ENCODE measurements at places on chromosomes 16 and 17.

DNA sequence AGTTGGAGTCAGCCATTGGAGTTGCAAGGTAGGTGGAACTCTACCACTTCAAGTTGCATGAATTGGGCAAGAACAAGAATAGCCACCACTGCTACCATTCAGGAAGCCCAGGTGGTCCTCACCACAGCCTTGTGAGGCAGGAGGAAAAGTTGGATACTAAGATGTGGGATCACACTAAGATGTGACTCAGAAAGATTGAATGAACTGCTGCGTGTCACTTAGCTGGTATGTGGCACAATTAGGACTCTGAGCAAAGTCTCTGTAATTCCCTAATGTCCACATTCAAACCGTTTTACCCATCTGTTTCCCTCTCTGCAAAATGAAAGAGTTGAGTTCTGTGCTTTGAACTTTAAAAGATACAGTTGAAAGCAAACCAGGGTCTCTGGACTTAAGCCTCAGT lies 44.7 kb upstream of the HS3ST3A1 start:
- H3K36me3 ChIP-seq = no peaks in the 10 kb centered on the region
- no peak overlapping the region for H3K4me3 ChIP-seq
- no peak overlapping the region for H3K27ac ChIP-seq

DNA sequence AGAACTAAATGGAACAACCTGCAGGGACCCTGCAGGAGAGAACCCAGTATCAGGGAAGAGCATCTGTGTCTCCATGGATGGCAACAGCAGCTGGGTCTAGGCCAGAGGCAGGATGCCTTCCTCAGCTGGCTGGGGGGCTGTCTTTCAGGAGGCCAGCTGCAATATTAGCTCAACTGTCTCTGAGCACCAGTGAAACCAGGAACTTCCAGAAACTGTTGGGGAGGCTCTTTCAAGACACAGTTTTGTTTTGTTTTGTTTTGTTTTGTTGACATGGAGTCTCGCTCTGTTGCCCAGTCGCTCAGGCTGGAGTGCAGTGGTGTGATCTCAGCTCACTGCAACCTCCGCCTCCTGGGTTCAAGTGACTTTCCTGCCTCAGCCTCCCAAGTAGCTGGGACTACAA lies 7.6 kb downstream of the GPR142 start:
- H3K27me3 ChIP-seq = no peaks in the 10 kb centered on the region
- H3K27ac ChIP-seq = no peak overlapping the region
- H3K4me3 ChIP-seq = no peak overlapping the region
- no peaks in the 10 kb centered on the region for H3K36me3 ChIP-seq
- DNase-seq = no peak
- peaks cover 7% of the 10 kb centered on the region for H3K4me1 ChIP-seq

- DNase-seq = no peak
- H3K4me3 ChIP-seq = no peak overlapping the region
- H3K27me3 ChIP-seq = peaks cover 17% of the 10 kb centered on the region
These were observed 70.7 kb downstream of the RBFOX3 start for GRCh38 chr17:79539944-79540705.

- no peak overlapping the region for H3K4me3 ChIP-seq
- DNase-seq = no peak
- H3K4me1 ChIP-seq = no peaks in the 10 kb centered on the region
- no peak overlapping the region for H3K27ac ChIP-seq
- no peaks in the 10 kb centered on the region for H3K36me3 ChIP-seq
- no peaks in the 10 kb centered on the region for H3K27me3 ChIP-seq
These were observed 30.0 kb downstream of the TAOK1 start for GRCh38 chr17:29420128-29420527.

DNA sequence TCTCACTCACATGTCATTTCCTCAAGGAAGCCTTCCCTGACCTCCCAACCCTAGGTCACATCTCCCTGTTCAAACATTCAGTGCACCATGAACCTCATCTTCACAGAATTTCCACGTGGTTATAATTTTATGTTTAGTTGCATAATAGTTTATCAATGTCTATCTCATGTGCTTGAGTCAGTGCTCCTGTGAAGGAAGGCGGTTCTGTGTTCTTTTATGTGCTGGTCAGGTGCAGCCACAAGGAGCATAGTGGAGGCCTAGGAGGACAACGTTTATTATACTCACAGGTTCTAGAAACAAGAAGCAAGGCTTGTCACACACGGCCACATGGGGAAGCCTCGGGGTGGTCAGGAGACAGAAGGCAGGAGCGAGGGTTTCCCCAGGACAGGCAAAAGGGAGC lies 34.5 kb upstream of the SCNN1B start:
- H3K36me3 ChIP-seq = no peaks in the 10 kb centered on the region
- H3K27me3 ChIP-seq = no peaks in the 10 kb centered on the region
- H3K4me3 ChIP-seq = no peak overlapping the region

- H3K4me1 ChIP-seq = no peaks in the 10 kb centered on the region
- no peak overlapping the region for H3K27ac ChIP-seq
- H3K36me3 ChIP-seq = peaks cover 15% of the 10 kb centered on the region
- DNase-seq = no peak
These were observed 15.3 kb downstream of the SGSH start for GRCh38 chr17:80204626-80205468.

DNA sequence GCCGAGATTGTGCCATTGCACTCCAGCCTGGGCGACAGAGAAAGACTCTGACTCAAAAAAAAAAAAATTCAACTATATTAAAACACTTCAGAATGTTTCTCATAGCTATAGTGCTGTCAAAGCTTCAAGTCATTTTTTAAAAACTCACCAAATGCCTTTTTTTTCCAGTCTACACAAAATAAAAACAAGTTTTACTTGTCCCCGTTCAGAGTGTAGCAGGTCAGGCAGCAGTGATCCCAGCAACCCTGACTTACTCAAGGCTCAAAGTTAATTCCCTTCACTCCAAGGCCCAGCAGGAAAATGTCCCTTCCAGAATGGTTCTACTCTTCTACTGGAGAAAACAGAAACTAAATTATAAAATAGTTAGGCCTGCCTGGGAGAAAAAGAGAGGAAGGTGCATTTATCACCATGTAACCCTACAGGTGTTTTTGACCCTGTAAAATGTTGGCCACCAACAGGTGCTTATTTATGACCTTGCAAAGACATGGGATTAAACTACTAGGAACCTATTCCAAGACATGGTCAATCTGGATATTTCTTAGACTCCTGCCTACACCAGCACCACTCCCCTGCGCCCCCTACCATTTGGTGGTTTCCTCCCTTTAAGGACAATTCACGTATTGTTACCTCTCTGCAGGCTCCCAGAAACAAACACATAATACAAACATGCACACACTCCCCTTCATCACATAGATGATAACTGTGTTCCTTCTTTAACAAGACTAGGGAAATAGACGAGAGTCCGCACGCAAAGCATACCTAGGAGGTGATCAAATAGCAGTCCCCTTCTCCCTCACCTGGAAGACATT lies 5.4 kb downstream of the AMFR start:
- no peak overlapping the region for H3K27ac ChIP-seq
- no peaks in the 10 kb centered on the region for H3K36me3 ChIP-seq
- DNase-seq = no peak
- H3K27me3 ChIP-seq = no peaks in the 10 kb centered on the region
- no peak overlapping the region for H3K4me3 ChIP-seq

DNA sequence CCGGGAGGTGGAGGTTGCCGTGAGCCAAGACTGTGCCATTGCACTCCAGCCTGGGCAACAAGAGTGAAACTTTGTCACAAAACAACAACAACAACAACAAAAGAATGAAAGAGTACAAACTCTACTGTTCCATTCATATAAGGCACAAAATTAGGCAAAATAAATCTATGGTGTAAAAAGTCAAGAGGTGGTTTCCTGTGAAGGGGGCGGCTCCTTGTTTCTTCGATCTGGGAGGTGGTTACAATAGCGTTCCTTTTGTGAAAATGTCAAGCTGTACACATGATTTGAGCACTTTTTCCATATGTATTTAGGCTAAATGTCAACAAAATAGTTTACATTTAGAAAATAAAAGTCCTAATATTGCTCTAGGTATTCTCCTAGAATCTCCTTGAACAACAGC lies 6.9 kb downstream of the SIAH1 start:
- no peak overlapping the region for H3K27ac ChIP-seq
- H3K4me1 ChIP-seq = peaks cover 77% of the 10 kb centered on the region
- H3K36me3 ChIP-seq = no peaks in the 10 kb centered on the region
- H3K27me3 ChIP-seq = no peaks in the 10 kb centered on the region

All from upper lobe of right lung (tissue), 1 donor.